ENCODE measurements at places on chromosomes 1 and 21.

DNA sequence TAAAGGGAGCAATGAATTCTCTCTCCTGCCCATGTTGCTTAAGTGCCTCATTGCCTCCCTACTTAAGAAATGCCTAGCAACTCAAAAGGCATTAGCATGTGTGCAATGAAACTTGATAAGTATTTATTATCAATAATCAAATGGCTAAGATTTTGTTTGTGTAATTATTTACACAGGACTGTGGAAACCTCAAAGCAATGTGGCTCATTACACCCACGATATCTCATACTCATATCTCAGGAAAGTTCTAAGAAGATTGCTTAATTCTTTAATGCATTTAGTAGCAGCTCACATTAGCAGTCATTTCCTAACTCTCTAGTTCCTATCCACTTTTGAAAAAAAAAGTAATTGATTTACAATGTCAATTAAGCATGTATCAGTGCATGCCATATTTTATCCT is 253.3 kb downstream of the DUSP10 start:
- no peak for DNase-seq

- DNase-seq: no peak
Measured at GRCh38 chr1:77833521-77834100, 54.2 kb downstream of the MIGA1 start.

DNA sequence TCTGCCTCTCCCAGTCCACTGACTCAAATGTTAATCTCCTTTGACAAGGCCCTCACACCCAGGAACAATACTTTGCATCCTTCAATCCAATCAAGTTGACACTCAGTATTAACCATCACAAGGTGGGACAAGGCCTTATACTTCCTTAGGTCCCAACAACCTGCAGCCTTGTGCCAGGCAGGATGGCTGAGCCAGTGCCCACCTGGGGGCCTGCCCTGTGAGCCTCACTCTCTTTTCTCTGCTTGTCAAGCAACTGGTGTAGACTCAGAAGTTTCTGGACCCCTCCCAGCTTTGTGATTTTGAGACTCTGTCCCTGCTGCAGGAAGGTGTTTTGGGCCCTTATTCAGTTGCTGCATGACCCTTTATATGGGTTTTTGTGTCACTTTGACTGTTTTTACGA is 310.0 kb upstream of the C1orf174 start:
- DNase-seq: no peak

DNA sequence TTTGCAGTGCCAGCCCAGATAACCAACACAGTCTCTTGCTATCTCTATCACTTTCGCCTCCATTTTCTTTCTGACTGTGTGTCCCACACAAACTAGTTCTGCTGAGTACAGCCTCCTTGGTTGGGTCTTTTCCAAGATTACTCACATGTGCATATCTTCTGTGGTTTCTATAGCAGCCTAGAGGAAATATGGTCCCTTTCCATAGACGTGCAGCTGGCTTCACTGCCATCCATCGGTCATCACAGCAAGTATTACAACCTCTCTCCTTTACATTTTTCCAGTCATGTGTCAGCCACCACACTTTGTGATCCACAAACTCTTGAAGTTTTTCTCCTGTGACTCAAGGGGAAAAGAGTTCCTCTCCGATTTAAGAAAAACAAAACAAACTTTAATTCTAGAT is 893.4 kb upstream of the ADGRL4 start:
- no peak for DNase-seq

DNA sequence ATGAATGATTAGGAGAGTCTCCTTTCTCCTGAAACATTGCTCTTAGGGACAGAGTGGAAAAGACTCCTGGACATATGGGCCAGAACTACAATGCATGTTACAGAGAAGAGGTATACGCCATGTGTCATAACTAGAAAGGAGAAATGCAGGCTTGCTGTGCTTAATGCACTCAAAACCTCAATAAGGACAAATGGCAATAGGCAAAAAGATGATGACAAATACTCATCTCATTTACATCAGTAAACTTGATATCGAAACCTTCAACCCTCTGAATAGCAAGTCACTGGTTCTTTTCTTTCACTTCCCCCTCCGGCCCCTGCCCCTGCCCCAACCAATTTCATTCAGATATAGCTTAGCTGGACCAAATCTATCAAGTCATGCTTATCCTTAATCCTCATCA is 1.9 kb upstream of the GPR88 start:
- DNase-seq: peak; percentile 76

DNA sequence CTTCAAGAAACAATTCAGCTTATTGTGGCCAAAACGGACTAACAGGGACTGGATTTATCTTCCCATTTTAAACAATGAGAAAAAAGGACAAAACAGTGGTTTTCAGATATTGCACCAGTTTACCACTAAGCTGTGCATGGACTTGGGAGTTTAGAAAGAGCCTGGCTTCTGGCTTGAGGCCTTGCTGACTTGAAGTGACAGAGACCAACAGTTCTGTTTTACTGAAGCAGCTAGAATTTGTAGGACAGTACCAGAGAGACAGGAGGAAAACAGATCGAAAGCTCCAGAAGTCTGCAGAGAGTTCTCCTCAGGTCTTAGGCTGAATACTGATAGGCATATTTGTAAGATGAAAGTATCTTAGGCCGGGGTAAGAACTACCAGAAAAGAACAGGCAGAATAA is 20.5 kb downstream of the FCRL4 start:
- DNase-seq: no peak

DNA sequence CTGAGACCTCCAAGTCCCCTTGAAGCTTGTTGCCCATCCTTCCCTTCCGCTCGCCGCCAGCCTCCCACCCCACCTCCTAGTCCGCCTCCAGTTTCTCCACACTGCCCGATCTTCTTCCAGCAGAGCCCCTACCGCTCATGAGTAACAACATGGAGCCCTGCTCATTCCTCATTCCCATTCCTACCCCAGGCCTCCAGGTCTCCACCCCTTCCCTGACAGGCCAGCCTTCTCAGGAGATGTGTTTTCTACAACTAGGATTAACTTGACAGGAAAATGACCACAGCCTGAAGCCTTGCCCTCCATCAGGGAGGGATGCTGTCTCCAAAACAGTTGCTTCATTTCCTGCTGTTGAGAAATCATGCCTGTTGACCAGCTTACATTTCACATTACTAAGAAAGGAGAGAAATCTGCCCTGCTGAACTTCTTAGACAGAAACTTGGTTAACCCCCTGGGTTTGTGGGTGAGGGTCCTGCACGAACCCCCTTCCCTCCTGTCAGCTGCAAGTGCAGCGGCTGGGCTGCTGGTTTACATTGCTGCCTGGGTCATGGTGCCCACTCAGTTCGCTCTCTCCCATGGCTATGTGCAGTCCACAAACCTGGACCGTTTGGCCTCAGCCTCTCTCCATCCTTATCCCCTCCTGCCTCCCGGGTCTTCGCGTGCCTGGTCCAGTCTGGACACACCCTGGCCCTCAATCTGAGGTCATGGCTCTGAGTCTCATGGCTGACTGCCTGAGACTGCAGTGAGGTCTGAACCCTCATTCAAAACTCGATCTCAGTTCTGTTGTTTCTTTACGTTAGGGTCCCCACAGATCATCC is 16.1 kb upstream of the CHI3L1 start:
- no peak for DNase-seq

GRCh38 chr1:226654046-226654667 is 84.9 kb downstream of the ITPKB start:
- peak; percentile 37 for DNase-seq

DNA sequence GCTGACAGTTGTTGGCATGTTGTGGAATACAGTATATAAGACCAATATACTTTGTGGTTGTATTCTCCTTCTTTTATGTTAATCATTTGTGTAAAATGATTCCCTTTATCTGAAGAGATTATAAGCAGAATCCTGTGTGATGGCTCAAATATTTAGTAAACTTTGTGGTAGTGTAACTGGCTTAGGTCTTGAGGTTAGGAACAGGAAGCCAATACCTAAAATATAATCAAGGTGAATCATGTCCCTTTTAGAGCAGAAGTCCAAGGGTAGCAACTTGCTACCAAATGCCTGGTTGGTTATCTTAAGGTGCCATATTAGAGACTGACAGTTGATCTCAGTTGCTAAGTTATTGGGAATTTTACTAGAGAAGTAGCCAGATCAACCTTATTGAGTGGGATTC is 398.5 kb upstream of the ADAMTS5 start:
- no peak for DNase-seq

DNA sequence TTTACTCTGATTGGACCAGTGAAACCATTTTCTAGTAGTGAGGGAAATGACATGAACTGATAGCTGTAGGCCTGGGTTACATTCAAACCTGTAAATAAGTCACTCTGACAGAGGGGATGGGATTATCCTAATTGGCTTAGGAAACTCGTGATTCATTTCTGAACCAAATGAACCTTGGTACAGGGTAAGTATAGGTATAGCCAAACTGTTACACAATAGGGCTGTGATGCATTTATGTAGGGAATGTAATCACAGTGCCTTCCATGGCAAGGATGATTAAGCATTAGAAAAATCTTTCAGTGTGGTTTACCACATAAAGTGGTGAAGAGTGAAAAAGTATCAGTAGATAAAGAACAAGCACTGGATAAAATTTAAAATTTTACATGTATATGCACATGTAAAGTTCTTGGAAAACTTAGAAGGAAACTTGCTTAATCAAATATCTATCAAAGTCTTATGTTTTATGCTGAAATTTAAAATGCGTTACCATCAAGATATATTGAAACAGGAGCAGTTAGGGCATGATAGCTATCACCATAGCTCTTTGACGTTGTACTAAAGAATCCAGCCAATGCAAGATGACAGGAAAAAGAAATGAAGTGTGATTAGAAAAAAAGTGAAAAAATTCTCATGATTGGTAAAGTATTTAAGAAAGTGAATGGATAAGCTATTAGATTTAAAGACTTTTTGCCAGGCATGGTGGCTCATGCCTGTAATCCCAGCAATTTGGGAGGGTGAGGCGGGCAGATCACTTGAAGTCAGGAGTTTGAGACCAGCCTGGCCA is 63.0 kb downstream of the RABGAP1L start:
- DNase-seq: peak; percentile 28

DNA sequence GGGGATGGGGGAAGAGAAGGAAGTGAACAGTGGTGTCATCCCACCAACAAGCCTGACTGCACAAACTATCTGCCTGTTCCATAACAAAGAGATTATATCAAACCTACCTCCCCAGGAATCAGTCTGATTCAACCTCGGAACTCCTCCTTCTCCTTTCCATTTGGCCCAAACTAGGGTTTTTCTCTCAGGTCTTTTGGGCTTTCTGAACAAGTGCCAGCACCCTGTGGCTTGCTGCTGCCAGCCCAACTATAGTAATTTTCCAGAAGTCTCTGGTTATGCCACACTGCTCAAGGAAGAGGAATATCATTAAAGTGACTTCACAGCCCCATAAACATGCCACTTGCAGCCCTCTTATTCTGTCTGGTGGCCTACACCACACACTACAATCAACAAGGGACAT is 70.5 kb downstream of the RGS7 start:
- DNase-seq: no peak

GRCh38 chr1:226649780-226650179 is 89.3 kb downstream of the ITPKB start:
- peak; percentile 34 for DNase-seq

GRCh38 chr1:154972517-154973343 is 1.8 kb upstream of the CKS1B start:
- DNase-seq: no peak

DNA sequence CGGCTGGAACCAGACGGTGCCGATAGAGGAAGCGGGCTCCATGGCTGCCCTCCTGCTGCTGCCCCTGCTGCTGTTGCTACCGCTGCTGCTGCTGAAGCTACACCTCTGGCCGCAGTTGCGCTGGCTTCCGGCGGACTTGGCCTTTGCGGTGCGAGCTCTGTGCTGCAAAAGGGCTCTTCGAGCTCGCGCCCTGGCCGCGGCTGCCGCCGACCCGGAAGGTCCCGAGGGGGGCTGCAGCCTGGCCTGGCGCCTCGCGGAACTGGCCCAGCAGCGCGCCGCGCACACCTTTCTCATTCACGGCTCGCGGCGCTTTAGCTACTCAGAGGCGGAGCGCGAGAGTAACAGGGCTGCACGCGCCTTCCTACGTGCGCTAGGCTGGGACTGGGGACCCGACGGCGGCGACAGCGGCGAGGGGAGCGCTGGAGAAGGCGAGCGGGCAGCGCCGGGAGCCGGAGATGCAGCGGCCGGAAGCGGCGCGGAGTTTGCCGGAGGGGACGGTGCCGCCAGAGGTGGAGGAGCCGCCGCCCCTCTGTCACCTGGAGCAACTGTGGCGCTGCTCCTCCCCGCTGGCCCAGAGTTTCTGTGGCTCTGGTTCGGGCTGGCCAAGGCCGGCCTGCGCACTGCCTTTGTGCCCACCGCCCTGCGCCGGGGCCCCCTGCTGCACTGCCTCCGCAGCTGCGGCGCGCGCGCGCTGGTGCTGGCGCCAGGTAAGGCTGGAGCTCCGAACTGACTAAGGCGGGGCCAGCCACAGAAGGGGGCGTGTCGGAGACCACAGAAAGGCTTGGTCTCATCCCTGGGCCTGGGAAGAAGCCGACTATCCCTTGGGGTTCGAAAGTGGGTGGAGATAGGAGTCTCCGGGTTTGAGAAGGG is 486 bp downstream of the SLC27A3 start:
- DNase-seq: peak; percentile 86

DNA sequence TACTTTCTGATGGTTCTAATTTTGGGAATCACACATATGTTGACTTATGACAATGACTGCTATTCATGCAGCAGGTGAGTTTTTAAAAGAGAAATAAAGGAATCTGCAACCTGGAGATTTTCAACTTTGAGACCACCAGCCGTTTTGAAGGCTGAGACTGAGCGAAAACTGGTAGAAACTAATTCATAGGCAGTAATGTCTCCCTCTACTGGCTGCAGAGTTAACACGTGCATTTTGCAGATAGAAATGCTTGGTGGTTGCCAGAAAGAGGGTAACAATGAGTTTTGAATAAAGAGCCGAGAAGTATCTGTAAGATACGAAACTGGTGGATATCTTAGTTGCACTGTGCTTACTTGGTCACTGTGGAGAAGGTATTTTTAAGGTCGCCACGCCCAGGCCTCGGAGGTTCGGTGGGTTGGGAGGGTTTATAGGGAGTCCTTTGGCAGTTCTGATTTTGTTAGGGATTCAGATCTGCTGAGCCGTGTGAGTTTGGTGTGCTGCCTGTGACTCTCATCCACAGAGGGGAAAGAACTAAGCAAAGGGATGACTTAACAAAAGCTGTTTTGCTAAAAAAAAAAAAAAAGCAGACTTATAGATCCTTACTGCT is 83.0 kb downstream of the RYR2 start:
- peak; percentile 10 for DNase-seq

- DNase-seq: no peak
Measured at GRCh38 chr1:21823206-21823979, 11.3 kb downstream of the LDLRAD2 start.

DNA sequence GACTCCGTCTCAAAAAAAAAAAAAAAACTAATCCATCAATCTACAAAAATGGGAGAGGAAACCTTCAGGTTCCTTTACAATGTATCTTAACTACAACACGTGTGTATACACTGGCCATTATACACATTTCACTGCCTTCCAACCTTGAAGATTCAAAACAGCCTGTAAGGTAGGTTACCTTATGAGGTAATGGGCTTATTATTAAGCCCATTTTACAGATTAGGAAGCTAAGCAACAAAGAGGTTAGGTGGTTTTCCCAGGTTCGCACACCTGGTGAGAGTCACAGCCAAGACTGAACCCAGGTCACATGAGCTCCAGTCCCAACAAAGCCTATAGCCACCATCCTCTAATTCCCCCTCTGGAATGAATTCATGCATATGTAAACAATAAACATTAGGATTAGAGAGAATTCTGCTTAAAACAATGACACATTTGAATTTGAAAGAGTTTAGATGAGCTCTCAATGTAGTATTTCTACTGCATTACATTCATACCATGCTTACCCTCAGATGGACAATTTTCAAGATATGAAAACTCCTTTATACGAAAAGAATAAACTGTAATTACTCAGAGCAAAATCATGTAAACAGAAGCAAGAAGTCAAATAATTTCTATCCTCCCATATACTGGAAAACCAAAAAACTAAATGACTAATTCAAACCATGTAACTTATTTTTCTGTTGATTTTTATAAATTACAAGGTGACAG is 54.8 kb downstream of the EIF4G3 start:
- no peak for DNase-seq
